ENCODE measurements at places on chromosomes 2 and 18.

GRCh38 chr2:155866477-155866876, 466.0 kb downstream of the NR4A2 start:
- no peak for DNase-seq

DNA sequence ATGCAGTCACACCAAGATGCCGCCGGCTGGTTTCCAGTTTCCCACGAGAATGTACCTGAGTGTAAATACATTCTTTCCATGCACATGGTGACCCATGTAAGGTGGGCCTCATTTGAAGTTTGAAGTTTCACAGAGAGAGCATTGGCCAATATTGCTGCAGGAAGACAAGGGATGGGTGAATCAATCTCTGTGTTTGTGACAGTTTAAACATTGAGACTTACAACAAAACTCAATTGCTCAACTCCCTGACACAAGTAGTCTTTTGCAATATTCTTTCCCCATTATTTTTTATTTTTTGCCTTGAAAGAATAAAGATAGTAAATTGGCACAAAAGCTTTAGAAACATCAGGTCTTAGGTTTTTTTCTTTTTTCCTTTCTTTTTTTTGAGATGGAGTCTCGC, 5.1 kb downstream of the SERPINB2 start:
- no peak for DNase-seq

- DNase-seq, result no peak
Observed at GRCh38 chr2:44796771-44797170, 144.7 kb upstream of the SIX3 start.

- DNase-seq, result no peak
Observed at GRCh38 chr2:149538138-149538833, 49.3 kb downstream of the MMADHC start.

DNA sequence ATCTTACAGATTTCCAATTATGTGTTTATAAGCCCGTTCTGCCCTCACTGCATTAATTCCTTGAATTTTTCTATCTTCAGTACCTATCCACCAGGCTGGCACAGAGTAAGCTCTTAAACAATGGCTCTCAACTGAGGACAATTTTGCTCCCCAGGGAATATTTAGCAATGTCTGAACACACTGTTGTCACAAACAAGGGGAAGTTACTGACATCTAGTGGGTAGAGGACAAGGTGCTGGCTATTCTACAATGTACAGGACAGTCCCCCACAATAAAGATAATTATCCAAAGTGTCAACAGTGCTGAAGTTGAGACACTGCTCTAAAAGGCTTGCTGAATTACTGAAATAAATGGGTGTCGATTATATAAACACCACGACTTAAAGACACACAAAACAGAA, 5.0 kb downstream of the NDUFS1 start:
- DNase-seq, result no peak

GRCh38 chr2:209391776-209392401, 32.0 kb upstream of the MAP2 start:
- DNase-seq, result no peak
